ENCODE measurements at places on chromosomes 3 and 15.

DNA sequence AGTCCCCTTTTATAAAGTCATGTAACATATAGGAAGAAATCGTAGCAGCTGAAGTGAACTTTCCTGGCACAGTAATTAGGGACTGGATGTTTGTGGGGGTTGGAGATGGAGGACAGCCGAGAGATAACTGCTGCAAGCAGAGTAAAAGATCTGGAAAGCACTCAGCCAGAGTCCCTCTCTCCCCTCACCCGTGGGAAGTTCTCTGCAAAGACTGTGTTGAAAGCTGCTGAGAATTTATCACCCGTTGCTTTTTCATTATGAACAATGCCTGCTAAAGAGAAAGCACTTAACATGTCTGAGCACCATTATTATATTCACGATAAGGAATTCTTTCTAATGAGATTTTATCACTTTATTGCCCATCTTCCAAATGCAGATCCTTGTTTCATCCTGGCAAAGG, 248.8 kb downstream of the SHOX2 start:
- DNase-seq: no peak

DNA sequence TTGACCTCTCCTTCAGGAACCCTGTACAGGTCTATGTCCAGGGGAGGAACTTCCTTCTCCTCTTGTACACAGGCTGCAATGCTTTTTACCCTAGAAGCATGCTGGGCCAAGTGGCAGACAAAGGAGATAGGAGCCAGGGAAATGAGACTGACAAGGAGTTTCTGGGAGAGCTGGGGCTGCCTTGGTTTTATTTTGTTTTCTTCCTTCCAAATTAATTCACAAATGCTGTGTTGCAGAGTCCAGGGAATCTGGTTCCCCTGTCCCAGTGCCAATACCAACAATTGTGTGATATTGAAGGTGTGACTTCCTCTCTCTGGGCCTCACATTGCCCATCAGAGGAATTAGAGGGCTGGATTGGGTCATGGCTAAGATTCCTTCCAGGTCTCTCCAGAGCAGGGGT, 224.8 kb upstream of the PPP2R3A start:
- DNase-seq: no peak

DNA sequence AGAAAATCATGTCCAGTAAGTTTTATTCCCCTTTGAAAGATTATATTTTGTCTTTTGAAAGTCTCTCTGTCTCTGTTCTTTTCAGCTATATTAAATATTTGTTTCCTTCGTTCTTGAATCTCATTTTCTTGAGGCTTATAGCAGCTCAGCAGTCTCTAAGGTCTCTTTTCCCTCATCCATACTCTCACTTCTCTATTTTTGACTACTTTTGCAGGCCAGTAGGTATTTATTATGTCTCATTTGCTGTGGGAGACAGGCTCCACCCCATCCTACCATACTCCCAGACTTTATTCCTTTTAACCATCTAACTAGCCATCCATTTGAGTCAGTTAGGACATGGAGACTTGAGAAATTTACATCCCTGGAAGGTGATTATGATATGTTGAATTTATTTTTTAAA, 71.0 kb downstream of the FILIP1L start:
- no peak for DNase-seq

DNA sequence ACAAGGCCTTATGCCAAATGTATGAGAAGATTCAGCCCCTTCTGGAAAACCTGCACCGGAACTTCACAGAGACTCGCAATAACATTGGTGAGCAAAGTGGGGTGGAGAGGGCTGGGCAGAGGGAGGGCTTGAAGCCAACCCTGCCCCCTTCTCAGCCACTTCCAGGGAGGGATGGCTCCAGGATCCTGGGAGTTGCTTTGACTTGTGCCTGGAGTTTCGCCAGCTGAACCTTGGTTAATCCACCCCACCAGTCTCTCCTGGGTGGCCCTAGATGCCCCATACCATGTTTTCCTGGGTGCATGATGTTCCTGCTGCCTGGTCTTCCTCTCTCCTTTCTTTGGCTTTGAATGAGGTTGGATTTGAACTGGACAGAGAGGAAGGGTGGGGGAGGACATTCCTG, 10.8 kb downstream of the TBC1D21 start:
- DNase-seq: no peak

- DNase-seq: no peak
Observed at GRCh38 chr15:50390554-50391264, 33.5 kb upstream of the USP8 start.

DNA sequence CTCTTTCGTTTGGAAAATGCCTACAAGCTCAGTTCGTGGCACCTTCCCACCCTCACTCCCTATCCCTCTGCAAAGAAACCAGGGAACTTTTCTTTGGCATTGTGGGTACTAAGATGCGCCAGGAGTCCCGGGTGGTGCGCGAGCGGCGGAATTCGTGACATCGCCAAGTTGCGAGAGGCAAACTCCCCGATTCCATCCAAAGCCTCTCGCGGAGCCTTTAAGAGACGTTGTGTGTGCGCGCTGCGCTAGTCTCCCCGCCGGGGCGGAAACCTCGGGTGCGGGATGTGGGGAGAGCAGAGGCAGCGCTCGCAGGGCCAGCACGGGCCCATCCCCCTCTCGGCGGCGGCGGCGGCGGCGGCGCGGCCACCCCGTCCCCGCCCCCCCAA, 443 bp upstream of the NR2F2 start:
- DNase-seq: peak; percentile 88

- DNase-seq: peak; percentile 84
Observed at GRCh38 chr3:16048435-16049318, 125.8 kb upstream of the GALNT15 start.

- no peak for DNase-seq
Observed at GRCh38 chr3:63920001-63920400, 7.8 kb upstream of the SCAANT1 start.

GRCh38 chr3:47008234-47008796, 28.8 kb downstream of the NBEAL2 start:
- no peak for DNase-seq

GRCh38 chr3:15512166-15512565, 9.3 kb downstream of the COLQ start:
- peak; percentile 74 for DNase-seq

GRCh38 chr3:11080492-11080891, 73.8 kb upstream of the HRH1 start:
- DNase-seq: no peak

DNA sequence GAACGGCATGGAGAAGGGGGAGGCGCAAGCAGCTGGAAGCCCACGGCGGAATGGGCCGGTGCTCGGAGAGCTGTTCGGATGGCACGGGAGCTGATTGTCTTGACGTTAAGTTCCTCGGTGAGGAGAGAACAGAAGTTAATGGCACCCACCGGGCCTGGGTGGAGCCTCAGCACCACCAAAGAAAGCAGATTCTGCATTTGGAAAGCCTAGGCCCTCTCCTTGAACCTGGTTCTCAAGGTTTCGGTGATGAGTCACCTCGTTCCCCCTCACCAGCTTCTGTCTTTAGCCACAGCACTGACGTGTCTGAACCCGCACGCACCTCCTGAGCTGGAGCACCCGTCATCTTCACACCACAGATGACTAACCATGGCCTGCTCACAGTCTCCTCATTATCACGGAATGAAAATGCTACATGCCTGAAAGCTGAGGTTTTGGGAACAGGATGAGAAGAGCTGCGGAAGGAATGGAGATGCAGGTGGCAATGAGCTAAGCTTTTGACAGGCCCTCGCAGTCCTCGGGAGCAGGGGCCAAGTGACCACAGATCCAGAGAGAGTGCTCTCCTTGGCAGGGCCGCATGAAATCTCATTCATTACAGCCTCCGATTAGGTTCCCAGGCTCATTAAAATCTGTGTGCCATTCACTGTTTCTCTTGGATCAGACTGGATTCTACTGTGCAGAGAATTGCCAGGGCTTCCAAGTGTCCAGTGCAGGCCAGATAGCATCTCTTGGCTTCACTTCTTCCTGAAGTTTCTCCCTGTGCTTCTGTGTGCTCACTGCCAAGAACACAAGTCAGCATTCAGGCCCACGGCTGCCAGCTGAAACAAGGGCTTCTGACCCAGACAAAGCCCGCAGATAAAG, 96.3 kb upstream of the DLG1 start:
- DNase-seq: no peak

DNA sequence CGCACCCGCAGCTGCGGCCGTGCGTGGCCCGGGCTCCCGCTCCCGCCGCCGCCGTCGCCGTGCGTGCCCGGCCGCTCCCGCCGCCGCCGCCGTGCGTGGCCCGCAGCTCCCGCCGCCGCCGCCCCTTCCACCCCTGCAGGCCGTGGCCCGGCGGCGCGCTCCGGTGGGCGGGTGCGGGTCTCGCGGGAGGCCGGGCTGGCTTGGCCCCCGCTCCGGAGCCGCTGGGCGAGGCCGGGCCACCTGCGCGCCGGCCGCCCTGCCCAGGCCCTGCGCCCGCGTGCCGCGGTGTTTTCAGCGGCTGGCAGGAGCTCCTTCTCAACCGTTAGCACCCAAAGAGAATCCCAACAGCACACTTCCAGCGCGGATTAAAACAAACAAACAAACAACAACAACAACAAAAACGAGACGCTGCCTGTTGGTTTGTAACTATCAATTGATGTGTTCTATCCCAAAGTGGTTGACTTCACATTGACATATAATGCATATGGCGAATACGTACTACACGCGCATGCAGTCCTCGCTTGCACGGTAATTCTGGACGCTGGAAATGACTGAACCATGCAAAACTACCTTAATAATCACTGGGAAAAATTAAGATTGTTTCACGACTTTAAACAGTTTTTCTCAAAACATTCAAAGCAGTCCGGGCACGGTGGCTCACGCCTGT, 113.7 kb upstream of the GOLGA8J start:
- peak; percentile 48 for DNase-seq

GRCh38 chr3:3366386-3366785, 186.9 kb upstream of the CRBN start:
- no peak for DNase-seq

- peak; percentile 25 for DNase-seq
Observed at GRCh38 chr15:90184119-90184785, 16.9 kb upstream of the SEMA4B start.

- DNase-seq: no peak
Observed at GRCh38 chr15:91358405-91358804, 258.3 kb downstream of the SV2B start.

GRCh38 chr3:187520027-187520945, 149.9 kb downstream of the SST start:
- no peak for DNase-seq

DNA sequence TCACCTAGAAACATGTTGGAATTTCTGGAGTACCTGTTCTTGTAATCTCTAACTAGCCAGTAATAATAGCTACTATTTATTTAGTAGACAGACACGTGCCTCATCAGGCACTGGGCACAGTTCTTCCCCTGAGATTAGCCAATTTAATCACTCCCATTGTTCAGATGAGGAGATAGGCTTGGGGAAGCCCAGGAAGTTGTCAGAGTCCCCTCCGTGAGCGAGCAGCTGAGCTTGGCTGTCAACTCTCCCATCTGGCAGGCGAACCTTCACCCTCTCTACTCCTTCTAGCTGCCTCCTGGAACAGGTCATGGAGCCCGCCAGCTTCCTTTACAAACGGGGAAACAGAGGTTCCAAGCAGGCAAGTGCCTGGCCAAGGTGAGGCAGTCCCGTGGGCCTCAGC, 31.1 kb upstream of the FGD5 start:
- no peak for DNase-seq

- no peak for DNase-seq
Observed at GRCh38 chr3:9779075-9779593, 9.4 kb upstream of the CAMK1 start.

- no peak for DNase-seq
Observed at GRCh38 chr15:78996894-78997275, 52.0 kb upstream of the CTSH start.

DNA sequence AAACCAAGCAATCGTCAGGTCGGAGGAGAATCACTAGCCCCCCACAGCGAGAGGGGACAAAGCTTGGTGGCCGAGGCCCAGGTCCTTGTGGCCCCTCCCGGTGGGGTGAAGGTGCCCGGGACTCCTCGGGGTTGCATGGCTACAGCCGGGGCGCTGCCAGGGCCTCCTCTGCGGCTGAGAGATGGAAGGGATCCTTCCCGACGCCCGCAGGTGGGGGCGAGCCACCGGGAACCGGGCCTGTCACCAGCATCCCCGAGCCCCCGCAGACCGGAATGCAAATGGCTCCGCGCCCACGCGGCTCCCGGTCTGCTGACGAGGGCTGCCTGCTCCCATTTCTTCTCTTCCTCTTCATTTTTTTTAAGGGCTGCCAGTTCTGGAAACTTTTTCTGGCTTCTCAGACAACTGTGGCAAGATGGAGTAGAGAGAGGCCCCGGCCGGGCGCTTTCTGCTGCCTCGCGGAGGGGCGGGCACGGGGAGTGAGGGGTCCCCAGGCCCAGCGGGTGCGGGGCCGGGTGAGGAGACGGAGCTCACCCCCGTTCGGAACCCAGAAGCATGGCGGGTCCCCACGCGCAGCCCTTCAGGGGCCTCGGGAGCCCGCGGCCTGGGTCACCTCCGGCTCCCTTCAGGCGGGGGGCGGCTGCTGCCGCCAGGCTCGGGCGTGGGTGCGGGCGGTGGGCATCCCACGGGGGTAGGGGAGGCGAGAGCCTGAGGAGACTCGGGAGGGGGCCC, 27.5 kb downstream of the MELTF start:
- DNase-seq: peak; percentile 70

DNA sequence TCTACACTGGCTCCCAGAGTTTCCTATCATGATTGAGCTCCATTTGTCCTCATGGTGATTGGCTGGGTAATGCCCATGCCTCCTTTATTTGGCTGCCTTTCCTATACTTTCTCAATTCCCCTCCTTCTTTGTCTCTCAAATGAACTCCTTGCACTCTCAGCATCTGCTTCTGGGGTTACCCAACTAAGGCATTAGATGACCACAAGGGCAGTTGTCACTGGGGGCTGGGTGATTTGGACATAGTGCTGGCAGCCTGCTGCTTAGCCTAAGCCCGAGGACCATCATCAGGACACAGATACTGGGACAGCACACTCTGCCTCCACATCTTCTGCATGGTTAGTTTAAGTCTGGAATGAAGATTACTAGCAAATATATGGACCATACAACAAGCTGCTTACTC, 49.2 kb upstream of the LRRFIP2 start:
- no peak for DNase-seq

DNA sequence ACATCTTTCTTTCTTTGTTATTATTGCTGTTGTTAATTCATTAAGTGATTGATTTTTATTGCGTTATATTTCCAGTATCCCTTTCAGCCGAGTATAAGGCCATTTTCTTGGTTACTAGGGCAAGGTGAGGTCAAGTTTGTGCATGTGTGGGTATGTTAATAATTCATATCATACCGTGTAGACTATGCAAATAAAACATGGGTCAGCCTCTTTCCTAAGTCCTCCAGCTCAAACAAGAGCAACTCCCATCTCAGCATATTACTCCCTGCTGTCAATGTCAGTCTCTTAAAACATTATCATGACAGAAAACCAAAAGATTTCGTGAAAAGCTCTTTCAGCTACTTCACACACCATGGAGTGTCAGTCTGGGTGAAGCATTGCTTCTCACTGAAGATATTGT, 103.9 kb upstream of the ST8SIA2 start:
- DNase-seq: no peak
